Muscle of arm (tissue), 14 donors: ENCODE measurements at places on chromosomes 4 and X. TPM values are rescaled to one million over a fixed set of nuclear protein-coding genes. Genes with fewer than 3 reads are reported as not detected.

- no peak for DNase-seq
Measured at GRCh38 chr4:129862461-129862860, 766.5 kb downstream of the C4orf33 start.

DNA sequence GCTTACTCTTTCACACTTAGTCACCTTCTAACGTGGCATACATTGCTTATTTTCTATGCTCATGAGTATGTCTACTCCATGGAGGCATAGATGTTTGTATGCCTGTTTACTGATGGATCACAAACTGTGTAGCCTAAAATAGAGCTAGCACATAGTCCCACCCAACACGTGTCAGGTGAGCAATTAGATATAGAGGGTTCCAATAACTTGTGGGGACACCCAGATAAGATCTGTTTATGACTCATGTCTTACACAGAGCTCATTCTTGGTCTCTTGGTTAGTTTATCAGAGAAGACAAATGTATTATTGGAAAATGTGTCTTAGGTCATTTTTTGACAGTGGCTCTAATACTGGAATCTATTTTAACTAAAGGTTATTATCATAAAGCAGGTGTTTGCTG lies 6.8 kb downstream of the ZFP42 start:
- no peak for DNase-seq

Gene SMS
- 74.2 TPM for polyA plus RNA-seq

- no peak for DNase-seq
Measured at GRCh38 chrX:57587062-57587461, 4.7 kb upstream of the ZXDB start.

Gene CENPVL2
- not detected for polyA plus RNA-seq

Gene PNMA6F
- polyA plus RNA-seq, result not detected

Gene HPSE
- 0.27 TPM for polyA plus RNA-seq

DNA sequence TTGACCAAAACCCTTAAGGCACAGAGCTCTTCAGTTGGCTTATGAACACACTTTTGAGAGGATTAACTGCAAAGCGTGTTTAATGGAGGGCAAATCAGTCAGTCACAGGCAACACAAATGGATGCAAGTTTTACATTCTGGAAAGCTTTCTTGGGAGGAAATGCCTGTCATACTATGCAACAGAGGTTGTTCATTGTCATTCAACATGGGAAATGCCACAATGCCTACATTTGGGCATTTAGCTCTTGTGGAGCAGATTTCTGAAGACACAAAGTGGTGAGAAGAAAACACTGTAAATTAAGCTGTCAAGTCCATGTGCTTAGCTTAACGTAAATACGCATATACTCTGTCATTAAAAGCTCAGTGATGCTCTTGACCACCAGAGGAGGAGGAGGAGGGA lies 41.1 kb downstream of the CBLL2 start:
- DNase-seq, result no peak

- no peak for DNase-seq
Measured at GRCh38 chr4:39591290-39591689, 47.4 kb downstream of the SMIM14 start.

Gene TSPAN7
- 151 TPM for polyA plus RNA-seq

DNA sequence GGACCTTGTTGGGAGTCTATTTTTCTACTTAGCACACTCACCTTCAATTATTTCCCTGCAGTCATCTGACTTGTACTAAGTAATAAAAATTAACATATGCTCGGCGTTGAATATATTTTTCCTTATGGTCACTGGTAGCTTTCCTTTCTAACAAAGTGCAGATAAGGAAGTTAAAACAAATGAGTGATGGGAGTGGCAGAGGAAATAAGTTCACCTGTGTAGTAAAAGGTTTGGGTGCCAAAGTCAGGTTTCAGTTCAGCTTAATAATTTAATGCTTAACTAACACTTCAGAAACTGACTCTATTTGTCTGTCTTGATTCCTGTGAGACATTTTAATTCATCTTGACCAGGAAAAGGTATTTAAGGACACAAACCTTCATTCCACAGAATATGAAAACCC lies 184.4 kb downstream of the PCDH7 start:
- DNase-seq, result no peak

DNA sequence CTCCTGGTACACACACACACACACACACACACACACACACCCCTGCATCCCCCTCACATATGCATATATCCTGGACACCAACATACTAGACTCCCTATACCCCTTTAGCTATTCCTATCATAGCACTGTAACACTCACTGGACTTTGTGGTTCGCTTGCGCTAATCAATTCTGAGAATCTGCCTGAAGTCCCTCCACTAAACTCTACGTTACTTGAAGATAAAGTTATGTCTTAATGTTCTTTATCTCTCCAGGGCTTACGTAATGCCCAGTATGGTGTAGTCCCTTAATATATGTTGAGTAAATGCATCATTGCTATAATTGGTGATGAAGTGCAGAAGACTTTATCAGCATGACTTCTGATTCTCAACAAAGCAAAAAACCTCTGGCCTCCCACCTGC lies 32.3 kb downstream of the PTCHD1 start:
- no peak for DNase-seq

DNA sequence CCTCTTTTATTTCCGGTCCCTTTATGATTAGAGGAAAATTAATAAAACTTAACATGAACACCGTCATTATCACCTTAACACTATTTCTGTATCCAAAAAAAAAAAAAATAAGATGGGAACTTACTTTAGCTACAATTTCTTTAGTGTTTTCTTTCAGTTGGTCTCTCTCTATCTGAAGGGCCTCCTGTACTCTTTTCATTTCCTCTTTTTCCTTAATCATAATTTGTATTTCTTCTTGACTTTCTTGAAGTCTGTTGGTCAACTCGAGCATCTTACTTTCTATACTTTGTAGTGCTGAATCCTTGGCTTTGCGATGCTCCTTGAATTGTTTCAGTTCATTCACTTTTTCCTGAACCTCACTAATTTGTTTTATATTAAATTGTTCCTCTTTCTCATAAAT lies 45.3 kb upstream of the BDH2 start:
- DNase-seq, result no peak

DNA sequence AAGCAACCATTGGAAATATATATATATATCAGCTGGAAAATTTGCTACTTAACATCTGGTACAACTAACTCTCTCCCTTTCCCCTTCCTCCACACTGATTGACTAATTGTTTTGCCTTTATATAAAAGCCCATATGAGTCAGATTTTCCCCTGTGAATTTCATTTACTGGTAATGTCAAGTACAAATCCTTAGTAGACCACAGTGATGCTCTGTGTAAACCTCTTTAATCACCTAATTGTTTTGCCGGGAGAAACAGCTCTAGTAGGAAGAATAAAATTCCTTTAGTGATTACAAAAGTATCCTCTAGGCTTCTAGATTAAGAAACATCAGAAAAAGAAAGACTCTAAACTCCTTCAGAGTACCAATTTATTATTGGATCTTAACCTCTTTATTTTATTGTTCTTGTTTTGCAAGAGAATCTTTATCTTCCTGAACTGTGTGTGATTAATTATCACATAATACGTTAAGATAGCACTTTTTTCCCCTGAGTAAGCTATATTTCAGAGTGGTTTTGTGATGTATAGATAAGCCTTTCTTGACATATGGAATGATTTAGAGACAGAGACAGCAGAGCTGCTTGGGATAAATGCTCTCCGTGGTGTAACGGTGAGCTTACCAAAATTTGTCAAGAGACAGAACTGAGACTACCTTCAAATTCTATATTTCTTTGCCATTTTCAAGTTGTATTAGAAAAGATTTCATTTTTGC lies 1606.4 kb upstream of the TENM3 start:
- peak; percentile 3 for DNase-seq

GRCh38 chr4:177175473-177175872 lies 134.2 kb upstream of the NEIL3 start:
- DNase-seq, result no peak

Gene RAB9A
- 19.5 TPM for polyA plus RNA-seq

DNA sequence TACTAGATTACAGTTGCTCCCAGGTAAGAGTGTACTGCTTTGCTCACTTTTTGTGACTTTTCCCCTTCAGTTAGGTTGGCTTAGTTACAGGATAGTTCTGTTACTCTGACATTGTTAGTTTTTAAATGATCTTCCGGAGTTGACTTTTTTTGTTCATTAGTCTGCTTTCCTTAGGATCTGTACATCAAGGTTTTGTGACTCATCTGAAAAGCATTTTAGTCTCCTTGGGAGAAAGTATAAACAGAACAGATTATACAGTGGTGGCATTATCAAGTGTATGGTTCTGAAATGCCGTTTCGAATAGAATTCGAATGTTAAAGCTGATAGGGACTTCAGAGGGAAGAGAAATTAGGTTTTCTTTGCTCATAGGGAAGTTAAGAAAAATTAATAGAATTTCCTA lies 63.3 kb downstream of the USP9X start:
- no peak for DNase-seq

DNA sequence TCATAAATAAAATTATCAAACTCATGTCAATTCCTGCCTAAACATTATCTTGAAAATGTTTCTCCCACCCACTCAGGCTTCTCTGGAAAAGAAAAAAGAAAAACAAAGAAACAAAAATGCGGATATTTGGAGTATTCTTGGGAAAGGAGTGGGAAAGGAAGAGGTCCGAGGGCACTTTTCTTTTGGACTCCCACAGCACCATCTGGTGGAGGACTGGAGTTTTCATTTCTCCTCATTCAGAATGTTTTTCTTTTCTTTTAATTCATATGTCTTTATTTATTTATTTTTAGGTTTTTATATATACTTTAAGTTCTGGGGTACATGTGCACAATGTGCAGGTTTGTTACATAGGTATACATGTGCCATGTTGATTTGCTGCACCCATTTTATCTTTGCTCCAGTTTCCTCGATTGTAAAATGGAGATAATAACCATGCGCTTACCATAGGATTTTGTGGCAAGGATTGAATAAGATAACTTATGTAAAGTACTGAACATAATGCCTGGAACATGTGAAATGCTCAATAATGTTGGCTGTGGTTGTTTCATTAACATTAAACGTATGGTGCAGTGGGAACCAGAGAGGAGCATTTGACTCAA lies 8.0 kb upstream of the KCNE5 start:
- DNase-seq, result no peak
